ENCODE measurements at places on chromosomes 16 and 17. TPM values are rescaled to one million over a fixed set of nuclear protein-coding genes. Genes with fewer than 3 reads are reported as not detected.

The SEZ6 gene
- not detected for total RNA-seq

The CLEC10A gene
- 1.4 TPM for total RNA-seq

The TP53TG3C gene
- not detected for total RNA-seq

The CNGB1 gene
- not detected for total RNA-seq

The G6PC1 gene
- total RNA-seq: not detected

The CDH13 gene
- not detected for total RNA-seq

The EPOP gene
- total RNA-seq: 12.7 TPM

The CCL3 gene
- 55.4 TPM for total RNA-seq

The MEOX1 gene
- 0.37 TPM for total RNA-seq

DNA sequence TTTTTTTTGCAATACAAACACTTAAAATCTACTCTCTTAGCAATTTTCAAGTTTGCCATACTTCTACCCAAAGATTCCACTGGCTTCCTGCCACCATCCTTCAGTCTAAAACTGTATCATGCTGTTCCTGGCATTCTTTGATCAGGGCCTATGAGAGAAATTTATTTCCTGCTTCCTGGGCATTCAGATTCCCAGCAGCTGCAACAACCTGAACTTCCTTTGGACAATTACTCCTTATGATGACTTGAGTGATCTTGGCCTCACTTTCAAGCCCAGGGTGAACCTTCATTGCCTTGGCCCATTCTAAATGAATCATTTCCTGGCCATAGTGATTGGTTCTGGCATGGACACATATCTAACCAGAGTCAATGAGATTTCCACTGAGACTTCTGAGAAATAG lies 18.0 kb upstream of the MON1B start:
- no peak for DNase-seq

DNA sequence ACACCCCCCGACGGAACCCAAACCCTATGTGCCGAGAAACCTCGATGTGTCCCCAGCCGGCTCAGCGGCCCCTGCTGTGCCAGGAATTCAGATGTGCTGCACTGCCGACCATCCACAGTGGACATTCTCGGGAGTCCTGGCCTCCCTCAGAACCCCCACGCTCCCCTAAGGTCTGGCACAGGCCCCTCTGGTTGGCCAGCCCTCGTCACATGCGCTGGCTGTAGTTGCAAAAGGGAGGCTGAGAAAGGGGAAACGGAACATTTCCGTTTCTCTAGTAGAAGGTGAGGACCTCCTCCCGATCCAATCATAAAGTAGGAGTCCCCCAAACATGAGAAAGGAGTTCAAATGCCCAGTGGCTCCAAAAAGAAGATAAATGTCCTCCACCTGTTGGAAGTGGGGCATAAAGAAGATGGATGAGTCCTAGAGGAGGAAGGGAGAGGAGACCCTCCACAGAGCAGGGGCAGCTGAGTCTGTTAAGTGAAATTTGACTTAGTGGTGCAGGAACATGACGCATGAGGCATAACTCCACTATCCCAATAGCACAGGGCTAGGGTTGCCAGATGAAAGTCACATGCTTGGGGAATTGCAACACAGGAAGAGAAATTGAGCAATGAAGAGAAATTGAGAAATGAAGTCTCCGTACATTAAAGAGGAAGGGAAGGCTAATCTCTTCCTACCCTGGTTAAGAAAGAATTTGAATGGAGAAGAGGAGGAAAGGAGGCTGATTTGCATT lies 49.3 kb upstream of the WSB1 start:
- DNase-seq: no peak

DNA sequence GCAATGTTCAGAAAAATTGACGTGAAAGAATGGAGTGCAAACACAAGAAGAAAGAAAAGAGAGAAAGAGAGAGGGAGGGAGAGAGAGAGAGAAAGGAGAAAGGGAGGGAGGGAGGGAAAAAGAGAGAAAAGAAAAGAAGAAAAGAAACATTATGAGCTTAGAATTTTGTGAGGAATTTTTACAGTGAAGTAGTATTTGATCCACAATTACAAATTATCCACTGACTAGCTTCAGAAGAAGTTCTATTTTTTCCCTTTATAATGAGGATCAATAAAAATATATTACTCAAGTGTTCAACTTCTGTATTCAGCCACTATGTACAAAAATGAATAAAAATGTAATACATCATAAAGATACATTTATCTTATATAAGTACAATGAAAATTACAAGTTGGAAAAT lies 494.5 kb upstream of the CA10 start:
- no peak for DNase-seq

DNA sequence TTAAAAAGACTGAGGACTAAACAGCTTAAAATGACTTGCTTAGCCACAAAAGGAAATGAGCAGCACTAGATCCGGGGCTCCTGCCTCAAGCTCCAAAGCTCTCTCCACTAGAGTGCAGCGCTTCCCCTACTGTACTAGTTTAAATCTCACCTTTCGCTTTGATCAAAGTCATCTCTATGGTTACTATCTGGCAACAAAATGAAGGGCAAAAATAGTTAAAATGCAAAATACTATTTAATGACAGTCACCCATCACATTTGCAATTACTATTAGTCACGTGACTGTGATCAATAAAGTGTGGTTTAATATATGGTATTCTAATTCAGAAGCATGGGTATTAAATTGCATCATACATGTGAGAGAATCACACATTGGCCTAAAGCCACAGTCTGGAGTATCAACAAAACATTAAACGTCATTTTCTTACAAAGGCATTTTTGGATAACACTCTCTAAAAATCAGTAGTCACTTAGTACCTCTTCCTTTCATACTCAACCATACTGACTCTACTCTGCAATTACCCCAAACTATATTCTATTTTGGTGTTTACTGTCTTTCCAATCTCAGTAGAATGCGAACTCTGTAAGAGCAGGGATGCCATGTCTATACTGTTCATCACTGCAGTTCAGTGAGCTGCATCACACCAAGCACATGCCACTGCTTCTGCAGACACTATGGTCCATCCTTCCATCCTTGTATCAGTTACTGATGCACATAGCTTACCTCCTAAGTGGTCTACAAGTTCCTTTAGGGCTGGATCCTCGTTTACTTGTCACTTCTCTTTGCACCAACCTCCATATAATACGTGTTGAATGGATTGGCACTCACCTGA lies 6.2 kb downstream of the PSMD12 start:
- peak; percentile 78 for DNase-seq

- no peak for DNase-seq
Measured at GRCh38 chr17:51270636-51271035, 10.3 kb downstream of the UTP18 start.

GRCh38 chr16:1375741-1376410 lies 24.1 kb downstream of the GNPTG start:
- no peak for DNase-seq

GRCh38 chr16:30958175-30959079 lies 873 bp downstream of the SETD1A start:
- DNase-seq: no peak

- no peak for DNase-seq
Measured at GRCh38 chr16:72937360-72937759, 110.6 kb downstream of the ZFHX3 start.

GRCh38 chr17:32870027-32870670 lies 6.8 kb downstream of the MYO1D start:
- no peak for DNase-seq

GRCh38 chr16:67965668-67966548 lies 2.5 kb downstream of the SLC12A4 start:
- DNase-seq: no peak

DNA sequence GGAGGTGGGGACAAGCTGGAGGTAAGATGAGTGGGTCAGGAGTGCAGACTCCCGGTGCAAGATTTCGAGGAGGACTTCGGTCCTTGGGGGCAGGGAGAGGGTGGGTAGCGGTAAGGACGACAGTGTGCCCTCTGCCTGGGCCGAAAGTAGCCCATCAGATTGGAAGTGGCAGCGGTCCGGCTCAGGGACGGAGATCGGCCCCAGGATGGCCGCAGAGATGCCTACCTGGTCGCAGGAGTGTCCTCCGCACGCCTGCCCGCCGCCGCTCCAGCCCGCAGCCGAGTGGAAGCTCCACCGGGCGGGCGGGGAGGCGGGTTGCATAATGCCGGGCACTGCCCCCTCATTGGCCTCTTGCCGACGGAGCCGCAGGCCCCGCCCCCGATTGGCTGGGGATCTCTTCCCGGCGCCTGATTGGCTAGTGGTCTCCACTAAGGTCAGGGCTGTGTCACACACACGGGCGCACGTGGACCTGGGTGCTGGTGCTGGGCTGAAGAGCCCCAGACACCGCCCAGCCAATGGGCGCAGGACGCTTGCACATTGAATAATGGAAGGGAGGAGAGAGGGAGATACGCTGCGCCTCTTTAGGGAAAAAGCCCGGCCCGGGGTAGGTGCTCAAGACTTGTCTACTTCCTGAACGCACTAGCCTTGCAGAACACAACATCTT lies at the start of gene PER1:
PER1 (minus strand) TSS at position 293 of the 664 bp plus-strand sequence. CDS start 1,698 bp downstream, outside the sequence.
- peak; percentile 81 for DNase-seq

- DNase-seq: no peak
Measured at GRCh38 chr16:84359326-84359725, 9.0 kb upstream of the ATP2C2 start.

GRCh38 chr17:5933430-5933829 lies 136.7 kb upstream of the WSCD1 start:
- DNase-seq: no peak

GRCh38 chr17:80243526-80244433 lies 16.9 kb upstream of the RNF213 start:
- no peak for DNase-seq

DNA sequence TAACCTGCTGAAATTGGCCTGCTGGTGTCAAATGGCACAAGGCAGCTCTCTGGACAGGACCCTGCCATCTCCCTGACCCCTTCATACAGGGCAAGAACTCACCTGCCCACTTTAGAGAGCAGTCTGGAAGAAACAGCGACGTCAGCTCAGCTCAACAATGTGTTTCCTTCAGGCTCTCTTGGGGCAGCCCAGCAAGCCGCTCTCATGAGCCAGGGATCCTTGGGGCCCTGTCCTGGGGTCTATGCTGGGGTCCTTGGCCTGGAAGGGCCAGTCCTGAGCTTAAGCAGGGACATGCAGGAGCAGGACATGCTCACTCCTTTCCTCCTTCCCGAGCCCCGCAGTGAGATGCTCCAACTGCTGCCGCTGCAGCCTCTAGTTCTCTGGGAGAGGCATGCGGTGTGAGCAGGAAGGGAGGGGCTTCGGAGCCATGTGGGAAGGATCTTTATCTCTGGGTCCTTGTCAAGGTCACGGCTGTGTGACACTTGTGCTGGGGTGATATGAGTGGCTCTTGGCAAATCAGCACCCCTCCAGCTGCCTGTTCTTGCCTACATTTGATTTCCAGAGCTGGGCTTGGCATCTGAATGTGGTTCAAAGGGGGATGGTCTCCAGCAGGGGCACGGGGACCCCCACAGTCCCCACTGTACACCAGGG lies 3.4 kb downstream of the C1QTNF1 start:
- no peak for DNase-seq

DNA sequence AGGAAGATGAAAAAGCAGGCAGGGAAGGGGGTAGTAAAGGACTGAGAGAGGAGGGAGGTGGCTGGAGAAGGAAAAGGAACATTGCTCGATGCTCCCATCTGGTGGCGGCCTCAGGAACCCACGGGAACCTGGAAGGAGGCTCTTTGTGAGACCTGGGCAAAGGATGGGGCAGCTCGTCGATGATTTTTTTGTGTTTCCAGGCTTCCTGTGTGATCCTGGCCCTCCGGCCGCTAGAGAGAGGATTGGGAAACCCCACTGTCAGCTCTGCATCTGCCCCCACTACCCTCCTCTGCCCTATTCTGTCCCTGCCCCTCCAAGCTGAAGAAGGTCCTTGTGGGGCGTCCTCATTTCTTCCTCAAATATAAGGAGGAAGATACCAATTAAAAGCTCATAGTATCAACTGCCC lies 6.6 kb downstream of the WFIKKN2 start:
- peak; percentile 34 for DNase-seq

DNA sequence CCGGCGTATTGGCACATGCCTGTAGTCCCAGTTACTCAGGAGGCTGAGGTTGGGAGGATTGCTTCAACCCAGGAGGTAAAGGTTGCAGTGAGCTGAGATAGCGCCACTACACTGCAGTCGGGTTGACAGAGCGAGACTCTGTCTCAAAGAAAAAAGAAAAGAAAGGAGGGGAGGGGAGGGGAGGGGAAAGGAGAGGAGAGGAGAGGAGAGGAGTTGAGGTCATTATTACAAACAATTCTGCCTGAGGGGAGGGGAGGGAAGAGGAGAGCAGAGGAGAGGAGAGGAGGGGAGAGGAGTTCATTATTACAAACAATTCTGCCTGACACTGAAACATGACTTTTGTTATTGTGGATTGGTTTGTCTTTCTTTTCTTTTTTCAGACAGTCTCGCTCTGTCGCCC lies 19.8 kb upstream of the ABCA5 start:
- DNase-seq: no peak

- no peak for DNase-seq
Measured at GRCh38 chr16:78407191-78407590, 307.7 kb downstream of the WWOX start.
